ENCODE measurements at places on chromosomes 2 and 18. TPM values are rescaled to one million over a fixed set of nuclear protein-coding genes. Genes with fewer than 3 reads are reported as not detected.

NYAP2 gene
- not detected for total RNA-seq

DNA sequence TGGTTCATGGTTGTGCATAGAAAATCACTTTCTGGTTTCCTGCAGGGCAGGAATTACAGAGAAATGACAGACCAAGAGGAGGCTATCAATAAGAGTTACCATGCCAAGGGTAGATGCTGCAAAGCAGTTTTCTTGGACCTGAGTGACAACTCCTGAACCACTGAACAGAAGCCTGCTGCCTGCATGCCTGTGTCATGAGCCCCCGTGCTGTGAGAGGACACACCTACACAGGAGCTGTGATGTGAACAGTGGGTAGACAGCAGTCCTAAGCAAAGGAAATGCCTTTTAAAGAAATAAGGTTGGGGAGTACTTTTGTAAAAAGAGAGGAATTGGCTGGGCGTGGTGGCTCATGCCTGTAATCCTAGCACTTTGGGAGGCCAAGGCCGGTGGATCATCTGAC lies 54.2 kb upstream of the CREB1 start:
- peak; percentile 61 for DNase-seq

FAM110C gene
- not detected for total RNA-seq

DNA sequence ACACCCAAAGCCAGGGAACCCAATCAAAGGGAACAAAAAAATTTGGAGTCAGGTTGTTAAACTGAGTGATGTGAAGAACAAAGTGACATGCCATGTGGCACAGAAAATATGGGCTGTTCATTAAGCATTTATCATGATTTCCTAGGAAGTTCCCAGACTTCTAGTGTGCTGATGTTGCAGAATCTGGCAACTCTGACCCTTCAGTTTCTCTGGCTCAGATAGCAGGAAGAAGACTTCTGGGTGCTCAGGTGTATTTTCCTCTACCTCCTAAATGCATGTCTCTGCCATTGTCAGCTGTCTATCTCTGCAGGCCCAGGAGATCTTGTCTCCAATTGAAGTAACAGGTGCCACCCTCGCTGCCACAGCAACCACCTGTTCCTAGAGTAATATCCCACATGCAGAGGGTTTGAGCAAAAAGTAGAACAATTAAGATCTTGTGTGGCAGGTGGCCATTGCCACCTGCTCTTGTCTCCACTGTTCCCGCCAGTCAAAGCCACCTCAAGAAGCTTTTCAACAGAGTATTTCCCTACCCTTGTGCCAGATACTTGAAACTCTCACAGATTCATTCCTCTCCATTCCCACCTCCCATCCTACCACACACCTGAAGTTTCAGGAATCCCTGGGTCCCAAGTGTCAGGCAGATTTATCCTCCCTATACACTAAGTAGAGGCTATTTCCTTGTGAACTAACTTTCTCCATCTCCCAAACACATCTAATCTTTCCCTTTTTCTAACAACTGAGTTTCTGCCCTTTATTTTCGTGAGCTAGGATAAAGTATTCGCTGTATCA lies 533.7 kb upstream of the CHAC2 start:
- DNase-seq, result no peak

DNA sequence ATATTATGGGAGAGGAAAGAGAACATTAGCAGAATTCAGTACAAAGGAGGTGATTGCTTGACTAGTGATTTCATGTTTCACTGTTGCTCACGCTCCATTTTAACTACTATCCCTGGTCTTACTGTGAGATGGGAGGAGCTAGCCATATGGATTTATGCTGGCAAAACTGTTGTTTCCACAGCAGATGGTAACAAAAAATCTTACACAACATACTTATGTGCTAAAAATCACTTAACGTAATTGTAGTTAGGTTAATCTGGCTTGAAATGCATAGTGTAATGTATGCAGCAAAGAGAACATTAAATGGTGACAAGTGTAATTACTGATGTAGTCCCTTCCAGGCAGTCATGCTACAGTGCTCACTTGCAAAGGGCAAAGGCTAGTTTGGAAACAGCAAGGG lies 155.6 kb upstream of the LYPD1 start:
- DNase-seq, result no peak

DNA sequence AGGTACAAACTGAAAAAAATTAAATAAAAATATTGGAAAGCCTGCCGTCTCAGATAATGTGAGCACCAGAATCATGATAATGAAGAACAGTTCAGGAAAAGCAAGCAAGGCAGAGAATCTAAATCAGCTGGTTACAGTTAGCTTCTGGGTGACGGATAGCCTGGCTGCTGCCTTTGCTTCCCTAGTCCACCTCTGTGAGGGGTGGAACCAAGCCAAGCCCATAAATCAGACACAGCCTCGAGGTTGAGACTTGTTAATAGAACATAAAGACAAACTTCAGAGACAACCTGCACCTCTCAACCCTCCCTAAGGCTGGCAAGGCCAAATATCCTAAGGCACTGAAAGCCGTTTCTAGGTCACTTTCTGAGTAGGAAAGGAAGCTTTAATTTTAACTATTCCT lies 334.7 kb upstream of the SLC39A10 start:
- peak; percentile 5 for DNase-seq

Data from GM23248 (cell line).